ENCODE measurements at places on chromosomes 12 and 14. TPM values are rescaled to one million over a fixed set of nuclear protein-coding genes. Genes with fewer than 3 reads are reported as not detected.
A peak's percentile ranks its signal among the peaks of the same experiment; 100 is the strongest.

GRCh38 chr12:45388545-45388944 is 172.7 kb downstream of the ANO6 start:
- peak; percentile 28 for DNase-seq

GRCh38 chr12:124496584-124496983 is 70.8 kb downstream of the NCOR2 start:
- no peak for DNase-seq

The KLRF1 gene
- polyA plus RNA-seq, result not detected

The NGB gene
- polyA plus RNA-seq, result 15.4 TPM

The ACOT2 gene
- polyA plus RNA-seq, result 45.5 TPM

The EPYC gene
- polyA plus RNA-seq, result not detected

The KRT5 gene
- polyA plus RNA-seq, result 0.56 TPM

DNA sequence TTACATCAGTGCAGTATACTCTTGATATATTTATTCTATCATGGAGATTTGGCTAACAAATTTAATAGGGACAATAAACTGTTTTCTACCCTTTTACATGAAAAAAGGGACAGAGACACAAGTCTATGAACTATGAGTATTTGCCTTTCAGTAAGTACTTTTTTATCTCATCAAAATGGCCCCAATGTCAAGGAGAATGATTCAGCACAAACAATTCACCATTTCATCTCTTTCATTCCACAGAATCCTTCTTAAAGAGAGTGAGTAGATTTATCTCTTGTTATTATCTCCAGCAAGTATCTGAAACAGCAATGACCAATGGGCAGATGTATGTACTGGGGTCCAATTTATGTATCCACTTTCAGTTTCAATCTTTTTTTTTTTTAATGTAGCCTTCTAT is 447.5 kb downstream of the NPAS3 start:
- no peak for DNase-seq

DNA sequence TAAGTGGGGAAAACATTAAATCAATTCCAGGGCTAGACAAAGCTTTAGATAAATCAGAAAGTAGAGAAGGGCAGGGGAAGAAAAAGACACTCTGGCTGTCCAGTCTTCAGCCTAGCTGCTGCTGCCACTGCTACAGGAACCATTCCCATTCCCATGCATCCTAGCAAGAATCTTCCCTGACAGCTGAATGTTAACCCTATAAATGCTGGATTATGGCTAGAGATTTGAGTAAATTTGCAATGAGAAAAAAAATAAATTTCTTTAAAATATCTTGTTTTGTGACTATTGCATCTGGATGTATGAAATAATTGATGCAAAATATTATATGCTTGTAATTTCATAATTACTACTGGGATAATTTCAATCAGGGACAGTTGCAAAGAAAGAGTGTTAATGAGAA is 15.0 kb upstream of the CDKN3 start:
- DNase-seq, result no peak

DNA sequence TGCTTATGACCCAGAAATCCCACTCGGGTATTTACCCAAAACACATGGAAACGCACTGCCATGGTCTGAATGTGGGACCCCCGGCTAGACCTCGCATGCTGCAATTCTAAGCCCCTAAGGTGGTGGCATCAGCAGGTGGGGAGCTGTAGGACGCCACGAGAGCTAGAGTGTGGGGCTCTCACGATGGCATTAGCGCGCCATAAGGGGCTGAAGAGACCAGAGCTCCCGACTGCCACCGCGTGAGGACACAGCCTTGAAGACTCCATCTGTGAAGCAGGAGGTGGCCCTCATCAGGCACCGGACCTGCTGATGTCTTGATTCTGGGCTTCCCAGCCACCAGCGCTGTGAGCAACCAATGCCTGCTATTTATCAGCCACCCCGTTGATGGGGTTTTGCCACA is 40.3 kb downstream of the RIMBP2 start:
- DNase-seq, result no peak

The LRRIQ1 gene
- polyA plus RNA-seq, result 0.40 TPM

The OR2AP1 gene
- not detected for polyA plus RNA-seq

DNA sequence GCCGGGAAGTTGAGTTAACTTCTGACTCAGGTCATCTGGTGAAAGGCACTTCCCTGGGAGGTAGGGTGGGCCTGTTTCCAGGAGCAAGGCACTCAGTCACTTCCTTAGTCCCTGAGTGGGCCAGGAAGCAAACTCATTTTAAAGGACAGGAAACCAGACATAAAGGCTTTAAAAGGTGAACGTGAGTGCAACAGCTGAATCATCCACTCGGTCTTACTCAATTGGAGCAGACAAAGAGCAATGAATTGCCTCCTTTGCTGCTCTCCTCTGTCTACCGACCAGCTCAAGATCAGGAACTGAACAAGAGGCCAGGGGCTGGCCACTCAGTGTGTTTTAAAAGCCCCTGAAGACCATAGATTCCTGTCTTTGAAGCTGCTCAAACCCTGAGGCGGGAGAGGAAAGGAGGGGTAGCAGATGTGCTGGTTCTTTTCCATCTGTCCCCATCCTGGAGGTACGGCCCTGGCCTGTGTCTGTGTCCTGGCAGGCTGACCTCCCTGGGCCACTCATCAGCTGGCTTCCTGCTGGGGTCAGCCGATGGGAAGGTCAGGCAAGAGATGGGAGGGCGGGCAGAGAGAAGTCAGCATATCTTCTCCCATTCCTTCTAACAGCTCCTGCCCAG is 148.9 kb downstream of the PPM1H start:
- DNase-seq, result peak; percentile 32

GRCh38 chr14:105281371-105282097 is 19.3 kb downstream of the BRF1 start:
- DNase-seq, result peak; percentile 65

DNA sequence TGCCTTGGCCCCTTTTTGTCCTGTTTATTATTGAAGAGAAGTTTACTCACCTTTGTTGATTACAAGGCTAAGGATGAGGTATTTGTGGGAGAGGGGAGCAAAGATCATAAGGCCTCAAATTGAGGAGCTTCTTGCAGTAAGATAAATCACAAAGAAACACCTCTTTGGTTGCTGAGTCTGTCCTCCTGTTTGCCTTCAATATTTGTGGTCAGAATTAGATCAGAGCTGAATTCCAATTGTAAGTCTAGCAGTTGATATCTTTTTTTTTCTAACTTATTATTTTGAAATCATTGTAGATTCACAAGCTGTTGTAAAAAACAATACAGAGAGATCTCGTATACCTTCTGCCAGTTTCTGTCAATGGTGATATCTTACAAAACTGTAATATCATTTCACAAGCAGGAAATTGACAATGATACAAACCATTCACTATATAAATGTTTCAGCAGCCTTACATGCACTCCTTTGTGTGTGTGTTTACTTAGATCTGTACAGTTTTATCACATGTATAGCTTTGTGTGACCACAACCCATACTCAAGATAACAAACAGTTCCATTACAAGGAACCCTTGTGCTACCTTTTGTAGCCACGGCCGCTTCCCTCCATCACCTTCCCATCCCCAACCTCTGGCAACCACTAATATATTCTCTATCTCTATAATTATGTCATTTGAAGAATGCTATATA is 97.4 kb downstream of the KICS2 start:
- no peak for DNase-seq

DNA sequence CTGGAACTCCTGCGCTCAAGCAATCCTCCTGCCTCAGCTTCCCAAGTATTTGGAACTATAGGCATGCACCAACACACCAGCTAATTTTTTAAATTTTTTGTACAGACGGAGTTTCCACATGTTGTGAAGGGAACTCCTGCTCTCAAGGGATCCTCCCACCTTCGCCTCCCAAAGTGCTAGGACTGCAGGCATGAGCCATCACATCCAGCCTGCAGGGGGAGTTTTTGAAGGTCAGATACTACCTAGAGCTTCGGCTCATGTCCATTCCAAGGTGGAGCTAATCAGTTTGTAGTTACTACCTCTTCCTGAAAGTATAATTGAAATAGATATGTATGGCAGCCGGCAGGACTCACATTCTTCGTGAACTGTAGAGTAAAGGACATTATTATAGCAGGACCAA is 3.7 kb upstream of the TAS2R19 start:
- no peak for DNase-seq

- DNase-seq, result no peak
Observed at GRCh38 chr12:45304514-45305178, 88.8 kb downstream of the ANO6 start.

DNA sequence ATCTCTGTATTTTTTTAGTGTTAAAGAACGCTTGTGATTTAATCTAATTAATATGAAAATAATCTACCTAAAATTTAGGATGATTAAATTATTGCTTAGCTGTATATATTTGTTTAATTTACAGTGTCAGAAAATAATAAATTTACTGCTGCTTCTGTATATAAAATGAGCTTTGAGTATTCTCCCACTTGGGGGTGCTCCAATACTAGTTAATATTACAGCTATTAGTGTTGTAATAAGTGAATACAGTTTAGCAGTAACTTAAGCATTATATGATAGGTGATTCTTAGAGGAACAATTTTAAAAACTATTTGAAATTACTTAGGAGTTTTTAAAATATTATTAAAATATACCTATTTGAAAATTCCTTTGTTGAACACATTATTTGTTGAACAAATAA is 62.2 kb downstream of the PAPOLA start:
- DNase-seq, result no peak

DNA sequence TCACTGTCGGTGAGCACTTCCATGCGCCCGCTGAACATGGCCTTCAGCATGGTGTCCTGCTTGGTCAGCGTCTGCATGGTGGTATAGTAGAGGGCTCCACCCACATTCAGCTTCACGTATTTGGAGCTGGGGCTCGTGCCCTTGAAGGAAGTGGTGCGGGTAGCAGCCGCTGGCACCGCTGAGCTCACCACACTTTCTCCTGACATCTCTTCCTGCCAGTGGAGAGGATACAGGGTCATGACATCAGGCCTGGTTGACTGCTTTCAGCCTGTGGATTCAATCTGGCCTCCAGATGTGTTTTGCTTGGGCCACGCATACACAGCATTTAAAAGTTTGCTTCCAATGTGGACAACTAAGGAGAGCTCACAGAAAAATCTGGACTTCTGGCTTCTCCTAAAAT is 7.6 kb downstream of the KCTD10 start:
- DNase-seq, result no peak

The RAB5B gene
- 137 TPM for polyA plus RNA-seq

- DNase-seq, result no peak
Observed at GRCh38 chr12:124044809-124045321, 71.8 kb downstream of the ZNF664 start.

The LUM gene
- polyA plus RNA-seq, result 333 TPM

The KLRD1 gene
- polyA plus RNA-seq, result 0.10 TPM

The TSPAN8 gene
- 7.0 TPM for polyA plus RNA-seq

The B3GNT4 gene
- polyA plus RNA-seq, result 0.74 TPM

The RFX4 gene
- polyA plus RNA-seq, result not detected

DNA sequence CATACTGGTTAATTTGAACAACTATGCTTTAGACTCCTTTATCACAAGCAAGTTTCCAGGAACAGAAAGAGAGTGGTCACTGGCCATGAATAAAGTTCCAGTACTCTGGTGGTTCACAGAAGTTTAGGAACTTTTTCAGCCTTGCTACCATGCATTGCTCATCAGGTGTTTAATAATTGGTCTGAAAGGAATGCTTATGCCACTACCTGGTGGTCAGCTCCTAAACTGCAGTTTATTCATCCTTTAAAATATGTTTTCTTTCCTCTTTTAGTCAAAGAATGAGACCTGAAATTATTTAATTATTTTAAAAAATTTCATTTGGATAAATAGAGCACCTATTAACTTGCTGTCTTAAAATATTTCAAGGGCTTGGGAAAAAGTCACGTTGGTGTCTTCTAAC is 260.1 kb upstream of the OR4E1 start:
- no peak for DNase-seq

GRCh38 chr14:30584058-30584630 is 25.2 kb downstream of the G2E3 start:
- DNase-seq, result no peak

All from adrenal gland (tissue), 19 donors.